ENCODE measurements at places on chromosomes 5 and 9.

DNA sequence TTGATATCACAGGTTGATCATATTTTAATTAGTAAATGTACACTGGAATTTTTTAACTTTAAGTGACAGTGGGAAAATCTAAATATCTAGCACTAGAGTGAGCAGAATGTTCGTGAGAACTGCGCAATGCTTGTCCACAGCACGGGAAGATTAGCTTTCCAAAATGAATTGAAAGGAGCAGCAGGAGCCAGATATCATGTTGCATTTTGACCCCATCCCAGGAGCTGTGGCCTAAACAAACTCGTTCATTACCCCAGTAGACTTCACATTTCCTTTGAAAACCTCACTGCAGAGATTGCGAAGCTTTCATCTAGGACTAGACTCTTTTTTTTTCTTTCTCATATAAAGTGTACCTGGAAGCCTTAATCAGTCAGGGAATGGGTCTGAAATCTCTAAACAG is 525.8 kb downstream of the CTNND2 start:
- DNase-seq: no peak

GRCh38 chr5:121867403-121867802 is 15.7 kb downstream of the FTMT start:
- no peak for DNase-seq

GRCh38 chr5:10264604-10265003 is 14.5 kb downstream of the CCT5 start:
- DNase-seq: no peak

DNA sequence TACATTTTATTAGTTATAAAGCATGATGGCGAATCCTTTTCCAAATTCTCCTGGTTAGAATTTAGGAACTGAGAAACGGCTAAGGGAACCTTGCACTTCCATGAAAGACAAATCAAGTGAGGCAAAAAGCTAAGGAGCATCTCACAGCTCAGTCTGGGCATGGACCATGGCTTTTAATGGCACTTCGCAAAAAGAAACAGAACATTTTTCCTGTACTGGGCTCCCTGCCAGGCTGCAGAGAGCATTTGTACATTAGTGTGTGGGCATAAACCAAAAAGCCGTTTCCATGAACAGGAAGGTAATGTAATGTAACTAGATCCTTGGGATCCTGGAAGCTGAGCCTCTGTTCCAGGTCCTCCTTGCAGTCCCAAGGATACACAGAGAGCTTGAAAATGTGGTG is 354.2 kb downstream of the MRPS30 start:
- DNase-seq: no peak

- peak; percentile 72 for DNase-seq
Measured at GRCh38 chr5:140351609-140352334, 5.4 kb upstream of the HBEGF start.

- no peak for DNase-seq
Measured at GRCh38 chr9:117596678-117597077, 107.5 kb upstream of the TLR4 start.

GRCh38 chr5:55517804-55518203 is 17.0 kb downstream of the PLPP1 start:
- no peak for DNase-seq

DNA sequence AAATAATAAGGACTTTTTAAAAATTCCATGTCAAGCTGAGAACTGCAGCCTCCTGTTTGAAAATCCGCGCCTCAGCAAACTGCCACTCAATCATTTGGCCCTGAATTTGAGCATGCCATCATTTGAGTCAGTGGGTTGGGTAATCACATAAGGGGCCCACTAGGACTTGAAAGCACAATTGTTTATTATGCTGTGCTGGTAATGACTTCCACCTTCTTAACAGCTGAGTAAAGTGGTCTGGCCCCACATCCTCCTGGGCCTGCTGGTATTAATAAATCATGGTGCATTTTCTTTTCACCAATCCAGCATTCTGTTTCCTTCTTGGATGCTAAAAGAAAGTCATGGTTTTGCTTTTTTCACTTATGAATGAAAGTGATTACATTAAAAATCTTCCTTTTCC is 103.0 kb upstream of the CTSL start:
- DNase-seq: no peak

GRCh38 chr5:31329715-31330114 is 136.2 kb downstream of the CDH6 start:
- DNase-seq: no peak

DNA sequence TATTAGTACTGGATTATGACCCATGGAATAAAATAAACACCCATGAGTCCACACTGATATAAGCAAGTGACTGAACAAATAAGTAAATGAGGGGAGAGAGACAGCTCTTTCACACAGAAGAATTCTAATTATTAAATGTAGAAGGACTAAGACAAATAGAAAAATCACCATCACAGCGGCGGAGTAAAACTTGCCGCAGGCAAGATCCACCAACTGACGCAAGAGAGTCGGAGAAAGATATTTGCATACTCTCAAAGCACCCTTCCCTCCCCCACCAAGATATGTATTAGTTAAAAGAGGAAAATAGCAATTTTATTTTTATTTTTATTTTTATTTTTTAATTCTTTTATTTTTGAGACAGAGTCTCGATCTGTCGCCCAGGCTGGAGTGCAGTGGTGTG is 14.6 kb upstream of the N4BP3 start:
- no peak for DNase-seq

- DNase-seq: peak; percentile 79
Measured at GRCh38 chr9:128636024-128636390, 20.6 kb downstream of the DYNC2I2 start.

DNA sequence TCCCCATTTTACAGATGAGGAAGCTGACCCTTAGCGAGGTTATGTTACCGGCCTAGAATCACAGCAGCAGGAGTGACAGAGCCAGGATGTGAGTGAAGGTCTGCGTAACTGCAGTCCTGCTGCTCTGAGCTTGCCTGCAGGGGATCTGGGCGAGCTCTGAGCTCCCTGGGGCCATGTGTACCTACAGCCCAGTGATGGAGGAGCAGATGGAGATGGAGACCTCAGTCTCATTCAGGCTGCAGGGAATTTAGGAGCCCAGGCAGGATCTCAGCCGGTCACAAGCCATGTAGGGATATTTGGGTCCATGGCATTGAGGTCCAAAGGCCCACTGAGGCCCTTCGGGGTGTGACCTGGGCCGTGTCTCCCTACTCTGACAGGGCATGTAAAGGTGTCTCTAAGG is 170.6 kb downstream of the CACNA1B start:
- DNase-seq: no peak

GRCh38 chr5:55737793-55738192 is at the start of gene DDX4:
Gene DDX4, plus strand, starts transcription at chr5:55738061. Its CDS starts 903 bp downstream, at chr5:55738964.
- no peak for DNase-seq

DNA sequence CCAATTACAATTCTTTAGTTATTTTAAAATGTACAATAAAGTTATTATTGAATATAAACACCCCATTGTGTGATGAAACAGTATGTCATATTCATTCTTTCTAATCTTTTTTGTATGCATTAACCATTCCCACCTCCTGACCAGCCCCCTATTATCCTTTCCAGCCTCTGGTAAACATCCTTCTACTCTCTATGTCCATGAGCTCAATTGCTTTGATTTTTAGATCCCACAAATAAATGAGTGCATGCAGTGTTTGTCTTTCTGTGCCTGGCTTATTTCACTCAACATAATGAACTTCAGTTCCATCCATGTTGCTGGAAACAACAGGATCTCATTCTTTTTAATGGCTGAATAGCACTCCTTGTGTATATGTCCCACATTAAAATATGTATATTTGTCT is 1858.9 kb upstream of the C9orf72 start:
- no peak for DNase-seq

Measured in ACHN (cell line).